ENCODE measurements at places on chromosomes 5 and 9.

DNA sequence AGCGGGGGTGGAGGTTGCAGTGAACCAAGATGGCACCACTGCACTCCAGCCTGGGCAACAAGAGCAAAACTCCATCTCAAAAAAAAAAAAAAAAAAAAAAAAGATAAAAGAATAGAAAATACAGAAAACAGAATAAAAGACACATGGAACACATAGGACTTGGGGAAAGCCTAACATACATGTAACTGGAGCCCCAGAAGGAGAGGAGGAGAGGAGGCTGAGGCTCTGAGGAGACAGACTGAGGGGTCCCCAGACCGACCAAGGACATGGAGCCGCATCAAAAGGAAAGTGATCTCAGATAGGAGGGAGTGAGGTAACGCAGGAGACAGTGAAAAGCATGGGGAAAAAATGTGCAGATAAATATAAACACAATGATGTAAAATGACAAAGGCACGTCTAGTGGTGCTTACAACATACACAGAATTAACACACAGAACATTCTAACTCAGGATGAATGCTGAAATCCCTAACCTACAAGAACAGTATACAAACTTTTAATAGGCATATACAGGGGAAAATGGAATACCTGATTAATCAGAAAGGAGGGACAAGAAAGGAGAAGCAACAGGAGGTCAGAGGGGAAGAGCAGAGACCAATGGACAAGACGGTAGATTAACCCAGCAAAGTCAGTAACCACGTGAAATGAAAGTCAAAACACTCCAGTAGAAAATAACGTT lies 65.2 kb upstream of the UBAC1 start:
- no peak for DNase-seq

DNA sequence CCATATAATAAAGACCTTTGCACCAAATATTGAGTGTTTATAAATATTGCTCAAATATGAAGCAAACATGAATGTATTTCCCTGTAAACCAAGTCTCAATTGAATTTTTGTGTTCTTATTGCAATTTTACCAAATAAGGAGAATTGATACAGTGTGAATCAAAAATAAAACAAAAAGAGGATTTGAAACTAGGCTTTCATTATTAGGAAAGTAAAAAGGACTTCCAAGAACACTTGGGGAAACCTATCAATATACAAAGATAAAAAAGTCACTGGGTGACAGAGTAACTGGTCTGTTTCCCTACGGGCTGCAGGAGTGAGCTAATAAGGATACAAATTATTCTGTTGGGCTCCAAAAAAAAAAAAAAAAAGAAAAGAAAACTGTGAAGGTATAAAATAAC lies 44.8 kb upstream of the SNX2 start:
- DNase-seq, result no peak

DNA sequence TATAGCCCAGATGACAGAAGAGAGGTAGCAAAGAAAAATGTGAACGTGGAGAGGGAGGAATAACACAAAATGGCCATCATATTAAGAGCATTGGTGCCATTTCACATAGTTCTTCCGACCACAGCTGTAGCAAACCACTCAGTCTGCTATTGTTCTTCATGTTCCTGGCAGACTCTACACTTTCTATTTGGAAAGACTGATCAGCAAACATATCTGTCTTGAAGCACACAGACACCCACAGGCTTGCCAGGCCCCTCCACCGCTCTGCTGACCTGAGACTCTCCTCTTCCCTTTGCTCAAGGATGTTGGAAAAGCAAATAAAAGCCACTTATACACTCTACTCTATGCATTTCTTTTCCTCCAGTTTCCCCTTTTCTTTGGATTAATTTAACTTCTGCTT lies 298.0 kb downstream of the FBXL7 start:
- no peak for DNase-seq

GRCh38 chr9:85487872-85488271 lies 253.9 kb downstream of the AGTPBP1 start:
- DNase-seq, result peak; percentile 43

DNA sequence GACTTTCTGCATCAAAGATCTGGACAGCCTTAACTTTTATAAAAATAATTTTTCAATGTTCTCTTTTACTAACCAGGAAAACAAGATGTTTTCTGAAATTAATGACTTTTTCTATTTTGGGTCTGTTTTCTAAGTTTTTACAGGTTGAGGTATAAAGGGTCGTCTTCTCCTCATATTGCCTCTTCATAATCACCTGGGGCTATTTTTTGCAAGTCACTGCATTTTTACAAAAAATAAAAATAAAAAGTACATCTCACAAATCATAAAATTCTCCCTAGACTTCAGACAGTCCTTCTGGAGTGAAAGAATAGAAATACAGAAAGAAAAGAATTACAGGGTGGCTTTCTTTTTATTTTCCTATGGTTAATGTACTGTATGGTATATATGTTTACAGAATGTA lies 168.5 kb downstream of the PALM2AKAP2 start:
- DNase-seq, result no peak

DNA sequence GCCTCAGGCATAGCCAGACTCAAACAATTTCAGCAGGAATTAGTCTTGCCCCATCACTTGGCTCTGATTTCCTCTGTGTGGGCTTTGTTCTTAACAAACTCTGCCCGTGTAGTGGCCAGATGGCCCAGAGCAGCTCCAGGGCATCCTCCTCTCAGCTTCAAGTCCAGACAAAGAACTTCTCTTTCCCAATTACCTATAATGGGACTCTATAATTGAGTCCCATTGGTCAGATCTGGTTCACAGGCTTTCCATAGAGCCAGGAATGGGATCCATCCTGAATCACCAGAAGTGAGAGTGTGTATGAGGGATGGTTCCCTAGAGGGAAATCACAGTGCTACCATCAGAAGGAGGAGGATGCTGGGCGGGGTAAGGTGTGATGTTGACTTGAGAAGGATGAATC lies 515.8 kb downstream of the KIF4B start:
- DNase-seq, result peak; percentile 100

DNA sequence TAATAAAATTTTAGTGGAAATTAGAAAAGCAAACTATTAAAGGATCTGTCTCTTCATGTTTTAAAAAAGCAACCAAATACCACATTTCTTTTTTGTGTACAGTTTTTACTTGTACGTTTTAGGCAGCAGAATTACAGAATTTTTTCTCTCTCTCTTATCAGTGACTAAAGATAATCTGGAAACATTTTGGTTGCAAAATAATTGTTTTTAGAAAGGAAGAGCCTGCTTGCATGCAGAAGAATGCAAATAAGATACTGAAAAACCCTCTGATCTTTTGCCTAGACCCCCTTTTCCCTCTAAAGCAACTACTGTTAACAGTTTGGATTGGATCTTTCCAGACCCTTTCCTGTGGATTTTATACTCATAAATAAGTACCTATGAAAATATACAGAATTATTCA lies 75.9 kb upstream of the SGCD start:
- DNase-seq, result no peak

- no peak for DNase-seq
Observed at GRCh38 chr9:131020862-131021261, 11.9 kb downstream of the LAMC3 start.

DNA sequence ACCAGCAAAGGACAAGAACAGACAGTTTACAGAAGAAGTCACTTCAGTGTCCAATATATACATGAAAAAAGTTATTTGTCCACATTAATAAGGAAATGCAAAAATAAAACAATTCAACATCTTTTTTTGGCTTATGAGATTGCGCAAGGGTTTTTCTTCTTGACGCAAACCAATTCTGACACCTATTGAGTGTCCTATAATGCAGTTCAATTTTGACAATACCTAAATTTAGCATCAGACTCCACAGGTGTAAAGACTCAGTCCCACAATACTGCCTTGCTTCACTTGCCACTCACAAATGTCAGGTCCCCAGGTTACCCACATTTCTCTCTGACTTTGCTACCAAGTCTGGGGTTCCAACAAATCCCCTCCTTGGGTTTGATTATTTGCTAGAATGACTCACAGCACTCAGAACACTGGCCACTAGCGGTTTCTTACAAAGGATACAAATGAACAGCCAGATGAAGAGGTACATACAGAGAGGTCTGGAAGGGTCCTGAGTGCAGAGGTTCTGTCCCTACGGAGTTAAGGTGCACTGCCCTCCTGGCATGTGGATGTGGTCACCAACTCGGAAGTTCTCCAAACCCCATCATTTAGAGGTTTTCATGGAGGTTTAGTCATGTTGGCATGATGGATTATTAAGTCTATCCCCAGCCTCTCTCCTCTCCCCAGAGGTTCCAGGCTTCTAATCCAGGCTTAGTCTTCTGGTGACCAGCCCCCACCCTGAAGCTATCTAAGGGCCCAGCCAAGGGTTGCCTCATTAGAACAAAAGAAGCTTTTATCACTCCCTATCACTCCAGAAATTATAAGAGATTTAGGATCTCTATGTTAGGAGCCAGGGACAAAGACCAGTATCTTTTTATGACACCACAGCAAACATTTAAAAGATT lies 27.0 kb upstream of the SLC22A5 start:
- no peak for DNase-seq

- peak; percentile 40 for DNase-seq
Observed at GRCh38 chr9:2465921-2466460, 155.6 kb upstream of the VLDLR start.

- no peak for DNase-seq
Observed at GRCh38 chr5:172858511-172858989, 24.5 kb downstream of the ERGIC1 start.

GRCh38 chr5:90613459-90613858 lies 54.9 kb downstream of the ADGRV1 start:
- DNase-seq, result no peak

- DNase-seq, result no peak
Observed at GRCh38 chr5:4015709-4016108, 420.1 kb downstream of the IRX1 start.

Data from mammary epithelial cell (primary cell).